ENCODE measurements at places on chromosomes 12 and 14.

GRCh38 chr12:107684029-107684795, 1.4 kb upstream of the PWP1 start:
- peaks cover 10% of the 10 kb centered on the region for H3K36me3 ChIP-seq
- DNase-seq = no peak
- H3K27me3 ChIP-seq = peaks cover 2% of the 10 kb centered on the region
- no peak overlapping the region for H3K4me3 ChIP-seq
- H3K4me1 ChIP-seq = peaks cover 9% of the 10 kb centered on the region

DNA sequence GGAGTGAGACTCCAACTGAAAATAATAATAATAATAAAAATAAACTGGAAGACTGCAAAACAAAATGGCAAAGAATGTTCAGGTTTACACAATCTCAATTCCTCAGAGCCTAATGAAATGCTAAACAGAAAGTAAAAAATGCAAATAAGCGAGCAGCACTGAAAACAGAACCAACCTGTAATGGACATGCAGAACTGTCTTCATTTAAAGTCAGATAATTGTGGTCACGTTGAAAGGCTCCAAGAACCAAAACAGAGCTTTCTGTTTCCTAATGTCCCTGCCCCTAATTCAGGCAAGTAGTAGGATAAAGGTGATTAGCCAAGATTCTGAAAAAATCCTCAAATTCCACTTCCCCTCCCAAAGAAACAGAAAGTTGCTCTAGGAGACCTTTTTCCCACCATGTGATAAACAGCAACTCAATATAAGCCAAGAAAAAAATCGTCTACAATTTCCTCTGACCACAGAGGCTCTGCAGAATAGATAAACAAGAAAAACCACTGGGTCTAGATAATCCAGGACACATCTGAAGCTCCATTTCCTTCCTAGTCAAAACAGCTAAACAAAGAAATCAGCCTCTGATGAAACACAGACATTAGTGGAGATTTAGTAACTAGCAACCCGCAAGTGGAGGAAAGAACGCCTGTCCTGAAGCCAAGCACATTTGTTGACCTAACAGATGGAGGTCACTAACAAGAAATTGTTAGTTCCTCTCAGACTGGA, 3.0 kb downstream of the MIS18BP1 start:
- no peaks in the 10 kb centered on the region for H3K27me3 ChIP-seq
- peak overlapping the region; percentile 53 for H3K27ac ChIP-seq
- H3K4me1 ChIP-seq = peaks cover 31% of the 10 kb centered on the region

- H3K4me3 ChIP-seq = no peak overlapping the region
- no peak for DNase-seq
- H3K36me3 ChIP-seq = no peaks in the 10 kb centered on the region
- H3K27me3 ChIP-seq = no peaks in the 10 kb centered on the region
- no peak overlapping the region for H3K27ac ChIP-seq
- no peaks in the 10 kb centered on the region for H3K4me1 ChIP-seq
Observed at GRCh38 chr12:74620921-74621320, 83.3 kb downstream of the ATXN7L3B start.

DNA sequence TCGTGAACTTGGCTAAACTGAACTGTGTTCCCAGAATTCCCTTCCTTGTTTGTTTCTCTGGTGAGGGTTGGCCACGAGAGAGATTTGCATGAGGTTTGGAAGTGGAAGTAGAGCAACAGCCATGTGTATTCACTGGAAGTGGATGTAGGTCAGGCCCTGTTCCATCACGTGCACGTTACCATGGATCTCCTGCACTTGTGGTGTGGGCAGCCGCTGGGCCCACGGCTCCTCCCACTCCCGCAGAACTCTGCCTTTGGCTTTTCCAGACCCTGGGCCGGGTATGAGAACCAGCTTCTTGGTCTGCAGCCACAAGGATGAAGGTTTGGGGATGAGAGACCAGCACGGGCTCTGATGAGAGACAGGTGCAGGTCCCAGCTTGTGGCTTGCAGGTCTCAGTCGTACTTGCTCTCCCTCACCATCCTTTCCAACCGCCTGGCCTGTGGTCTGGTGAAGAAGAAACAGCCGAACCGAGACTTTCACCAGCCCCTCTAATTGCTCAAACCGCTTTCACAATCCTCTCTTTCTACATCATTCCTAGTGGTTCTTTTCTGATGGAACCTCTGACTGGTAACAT, 94.9 kb downstream of the DUSP16 start:
- peak; percentile 78 for DNase-seq
- H3K4me3 ChIP-seq = no peak overlapping the region
- no peaks in the 10 kb centered on the region for H3K27me3 ChIP-seq

- H3K27me3 ChIP-seq = no peaks in the 10 kb centered on the region
- H3K4me1 ChIP-seq = no peaks in the 10 kb centered on the region
- H3K36me3 ChIP-seq = no peaks in the 10 kb centered on the region
Observed at GRCh38 chr14:49212721-49213120, 373.5 kb downstream of the RPS29 start.

- H3K4me3 ChIP-seq = no peak overlapping the region
Observed at GRCh38 chr14:90785471-90785870, 30.8 kb downstream of the TTC7B start.

Data from upper lobe of right lung (tissue), 1 donor.